ENCODE measurements at places on chromosomes 13 and 19. TPM values are rescaled to one million over a fixed set of nuclear protein-coding genes. Genes with fewer than 3 reads are reported as not detected.

The FPR1 gene
- 0.96 TPM for total RNA-seq

The MPHOSPH8 gene
- total RNA-seq = 18.2 TPM

The ZNF580 gene
- total RNA-seq = 3.8 TPM

The GTPBP3 gene
- total RNA-seq = 12.4 TPM

The ZNF667 gene
- 3.8 TPM for total RNA-seq

The GJB2 gene
- total RNA-seq = under 0.01 TPM

The ZNF229 gene
- total RNA-seq = 8.6 TPM

The CGB5 gene
- not detected for total RNA-seq

The TMEM255B gene
- 1.1 TPM for total RNA-seq

The VSIG10L gene
- 0.38 TPM for total RNA-seq

The ZNF492 gene
- total RNA-seq = 1.2 TPM

The DNAAF3 gene
- total RNA-seq = 0.77 TPM

The CALR3 gene
- total RNA-seq = not detected

The APOC4 gene
- not detected for total RNA-seq

The LILRB3 gene
- not detected for total RNA-seq

The ZNF180 gene
- total RNA-seq = 7.3 TPM

The C19orf85 gene
- total RNA-seq = not detected

The GRIK5 gene
- total RNA-seq = 0.19 TPM

The FCAR gene
- total RNA-seq = not detected
